T47D (cell line): ENCODE measurements at places on chromosomes 13 and 19.

- no peak for DNase-seq
Observed at GRCh38 chr13:101025925-101026324, 351.3 kb upstream of the TMTC4 start.

- no peak for DNase-seq
Observed at GRCh38 chr13:75544681-75545330, 4.8 kb upstream of the UCHL3 start.

DNA sequence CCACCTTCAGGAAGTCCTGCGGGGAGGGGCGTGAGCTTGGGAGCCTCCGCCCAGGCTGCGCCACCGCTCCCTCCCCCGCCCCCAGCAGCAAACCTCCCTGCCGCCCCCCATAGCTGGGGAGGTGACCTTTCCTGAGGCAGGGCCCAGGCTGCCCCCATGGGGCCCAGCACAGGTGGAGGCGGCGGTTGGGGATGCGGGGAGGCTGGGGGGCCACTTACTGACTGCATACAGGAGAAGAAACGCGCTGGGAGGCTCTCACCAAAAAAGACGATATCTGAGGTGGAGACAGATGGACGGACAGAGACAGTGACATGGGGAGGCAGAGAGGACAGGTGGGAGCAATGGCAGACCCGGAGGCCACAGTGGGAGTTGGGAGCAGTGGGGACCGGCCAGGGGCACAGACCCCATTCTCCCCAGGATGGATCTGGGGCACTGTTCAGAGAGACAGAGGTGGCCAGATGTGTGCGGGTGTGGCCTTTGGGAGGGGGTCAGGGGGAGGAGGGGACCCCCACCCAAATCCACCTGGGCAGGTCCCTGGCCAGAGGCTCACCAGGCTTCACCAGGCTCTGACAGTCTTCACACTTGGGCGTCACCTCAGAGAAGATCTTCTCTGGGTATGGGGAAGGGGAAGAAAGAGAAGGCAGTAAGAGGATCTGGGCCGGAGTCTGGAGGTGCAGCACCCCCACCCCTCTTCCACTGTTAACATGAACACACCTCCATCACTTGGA, 3.0 kb upstream of the RINL start:
- DNase-seq, result no peak

GRCh38 chr19:47792616-47793015, 11.7 kb downstream of the TPRX1 start:
- no peak for DNase-seq

DNA sequence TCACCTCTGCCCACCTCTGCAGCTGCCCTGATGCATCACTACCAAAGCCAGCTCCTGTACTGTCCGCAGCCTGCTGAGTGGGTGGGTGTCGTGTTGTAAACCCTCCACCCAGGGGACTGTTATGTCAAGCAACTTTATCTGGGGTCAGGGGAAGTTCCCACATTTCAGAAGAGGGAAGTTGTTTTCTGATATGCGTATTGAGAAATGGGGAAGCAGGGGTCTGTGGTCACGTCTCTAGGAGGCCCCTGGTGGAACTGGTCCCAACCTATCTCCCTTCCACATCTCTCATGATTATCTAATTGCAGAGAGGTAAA, 31.2 kb downstream of the CLEC17A start:
- DNase-seq, result no peak

GRCh38 chr13:105783261-105783660, 752.2 kb downstream of the EFNB2 start:
- no peak for DNase-seq
